ENCODE measurements at places on chromosomes 5 and 9. TPM values are rescaled to one million over a fixed set of nuclear protein-coding genes. Genes with fewer than 3 reads are reported as not detected.

GRCh38 chr5:148928141-148928540, 101.7 kb downstream of the ADRB2 start:
- H3K27ac ChIP-seq: peak overlapping the region; percentile 71
- H3K4me1 ChIP-seq: peaks cover 25% of the 10 kb centered on the region
- no peaks in the 10 kb centered on the region for H3K27me3 ChIP-seq
- H3K36me3 ChIP-seq: no peaks in the 10 kb centered on the region

- no peaks in the 10 kb centered on the region for H3K4me1 ChIP-seq
- H3K4me3 ChIP-seq: no peak overlapping the region
- H3K27me3 ChIP-seq: no peaks in the 10 kb centered on the region
- H3K27ac ChIP-seq: no peak overlapping the region
Measured at GRCh38 chr9:137391411-137391754, 31.6 kb downstream of the EXD3 start.

GRCh38 chr9:36479101-36479500, 79.0 kb upstream of the RNF38 start:
- H3K27me3 ChIP-seq: no peaks in the 10 kb centered on the region
- no peaks in the 10 kb centered on the region for H3K36me3 ChIP-seq
- H3K4me1 ChIP-seq: no peaks in the 10 kb centered on the region
- no peak overlapping the region for H3K27ac ChIP-seq

GRCh38 chr5:164636456-164636855, 1131.0 kb downstream of the MAT2B start:
- no peaks in the 10 kb centered on the region for H3K36me3 ChIP-seq
- no peaks in the 10 kb centered on the region for H3K27me3 ChIP-seq
- no peaks in the 10 kb centered on the region for H3K4me1 ChIP-seq
- no peak overlapping the region for H3K4me3 ChIP-seq
- DNase-seq: no peak

BHMT2 gene
- total RNA-seq: not detected

Measured in SJSA1 (cell line).